ENCODE measurements at places on chromosomes 6 and 20. TPM values are rescaled to one million over a fixed set of nuclear protein-coding genes. Genes with fewer than 3 reads are reported as not detected.

GRCh38 chr6:28330041-28330440, 5.9 kb downstream of the ZSCAN31 start:
- no peak overlapping the region for H3K4me3 ChIP-seq
- H3K27ac ChIP-seq: no peak overlapping the region
- peaks cover 38% of the 10 kb centered on the region for H3K36me3 ChIP-seq

DNA sequence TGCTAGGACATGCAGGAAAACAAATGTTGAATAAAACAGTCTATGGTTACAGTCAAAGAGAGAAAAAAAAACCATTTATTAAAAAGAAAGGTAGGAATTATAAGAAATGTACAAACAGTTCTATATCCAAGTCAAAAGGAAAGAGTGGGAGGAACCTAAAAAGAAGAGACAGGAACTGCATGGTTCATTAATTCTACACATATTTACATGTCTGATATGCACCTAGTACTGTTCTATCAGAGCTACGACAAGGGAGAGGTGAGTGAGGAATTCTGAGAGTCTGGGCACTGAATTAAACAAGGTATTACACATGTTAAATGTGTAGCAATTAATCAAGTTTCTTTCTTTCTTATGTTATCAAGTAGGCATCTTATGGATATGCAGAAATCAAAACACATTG, 41.9 kb downstream of the SYCP2 start:
- no peaks in the 10 kb centered on the region for H3K36me3 ChIP-seq
- H3K4me1 ChIP-seq: no peaks in the 10 kb centered on the region
- H3K4me3 ChIP-seq: no peak overlapping the region
- DNase-seq: no peak

DNA sequence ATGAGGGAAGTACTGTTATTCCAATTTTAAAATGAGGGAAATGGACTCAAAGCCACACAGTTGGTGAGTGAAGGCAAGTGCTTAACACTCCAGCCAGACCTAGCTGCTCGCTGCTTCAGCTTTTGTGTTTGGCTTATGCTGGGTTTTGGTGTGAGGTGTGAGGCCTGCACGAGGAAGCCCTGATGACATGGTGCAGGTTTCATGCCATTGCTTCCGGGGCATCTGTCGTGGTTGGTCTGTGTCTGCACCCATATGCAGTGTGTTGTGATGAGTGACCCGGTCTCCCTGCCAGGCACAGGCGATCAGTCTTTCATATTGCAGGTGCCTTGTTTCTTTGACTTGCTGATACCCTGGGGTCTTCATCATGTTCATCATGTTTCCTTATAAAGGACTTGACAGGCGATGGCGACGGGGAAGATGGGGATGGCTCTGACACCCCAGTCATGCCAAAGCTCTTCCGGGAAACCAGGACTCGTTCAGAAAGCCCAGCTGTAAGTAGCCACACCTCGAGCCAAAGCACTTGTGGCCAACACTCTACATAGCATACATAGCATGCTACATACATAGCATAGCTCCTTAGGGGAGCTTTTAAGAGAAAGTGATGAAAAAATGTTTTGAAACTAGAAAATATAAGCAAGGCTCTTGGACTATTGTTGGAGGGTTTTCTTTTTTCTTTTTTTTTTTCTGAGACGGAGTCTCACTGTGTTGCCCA, 22.3 kb downstream of the DNMT3B start:
- no peaks in the 10 kb centered on the region for H3K36me3 ChIP-seq
- no peaks in the 10 kb centered on the region for H3K27me3 ChIP-seq
- no peak for DNase-seq
- no peak overlapping the region for H3K4me3 ChIP-seq

- peaks cover 59% of the 10 kb centered on the region for H3K4me1 ChIP-seq
- no peak overlapping the region for H3K4me3 ChIP-seq
- peak overlapping the region; percentile 77 for H3K27ac ChIP-seq
- no peak for DNase-seq
- no peaks in the 10 kb centered on the region for H3K27me3 ChIP-seq
Observed at GRCh38 chr6:116384727-116385458, 14.1 kb downstream of the DSE start.

DNA sequence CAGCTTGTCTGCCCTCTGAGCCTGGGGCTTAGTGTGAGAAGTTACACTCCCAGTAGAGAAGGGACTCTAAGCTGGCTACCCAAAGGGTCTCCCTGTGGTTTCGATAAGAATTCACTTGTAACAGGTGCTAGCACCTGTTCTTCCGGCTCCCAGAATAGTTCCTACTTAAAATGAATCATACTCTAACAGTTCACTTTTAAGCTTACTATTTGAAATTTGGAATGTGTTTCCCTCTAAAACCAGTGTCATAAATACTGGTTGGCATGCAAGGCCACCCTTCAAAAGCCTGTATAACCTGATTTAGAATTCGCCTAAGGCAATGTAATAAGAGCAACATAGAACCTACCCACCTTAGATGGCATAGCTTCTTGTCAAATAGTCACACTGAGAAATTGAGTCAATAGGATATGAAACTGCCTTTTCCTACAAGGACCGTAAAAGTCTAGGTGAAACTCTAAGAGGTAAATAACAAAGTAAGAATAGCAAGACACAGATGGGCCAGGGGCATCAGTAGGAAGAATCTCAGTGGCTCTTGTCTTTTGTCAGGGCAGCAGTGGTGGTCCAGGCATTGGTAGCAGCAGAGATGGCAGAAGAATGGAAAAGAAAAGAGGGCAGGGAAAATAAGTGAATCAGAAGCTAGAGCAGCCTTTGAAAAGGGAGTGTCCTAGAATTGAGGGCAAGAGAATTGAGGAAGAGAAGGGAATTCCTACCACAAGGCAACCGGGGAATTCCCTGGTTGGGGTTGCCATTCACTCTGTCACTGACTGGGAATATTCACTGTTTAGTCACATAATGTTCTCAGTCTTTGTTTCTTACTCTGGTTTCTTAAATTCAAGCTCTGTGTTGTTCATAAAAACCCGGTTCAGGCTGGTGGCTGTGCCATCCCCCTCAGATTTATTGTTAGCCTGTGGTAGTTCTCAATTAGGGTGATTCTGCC, 91.5 kb downstream of the HIVEP2 start:
- H3K27ac ChIP-seq: no peak overlapping the region
- DNase-seq: no peak
- no peaks in the 10 kb centered on the region for H3K36me3 ChIP-seq
- H3K4me1 ChIP-seq: peaks cover 4% of the 10 kb centered on the region

The HUS1B gene
- total RNA-seq: 0.41 TPM

The MAP7 gene
- total RNA-seq: 16.8 TPM
